Fibroblast of villous mesenchyme (primary cell): ENCODE measurements at places on chromosomes 6 and 20.
A peak's percentile ranks its signal among the peaks of the same experiment; 100 is the strongest.

GRCh38 chr6:104788400-104788799 lies 71.3 kb downstream of the HACE1 start:
- peak; percentile 29 for DNase-seq

DNA sequence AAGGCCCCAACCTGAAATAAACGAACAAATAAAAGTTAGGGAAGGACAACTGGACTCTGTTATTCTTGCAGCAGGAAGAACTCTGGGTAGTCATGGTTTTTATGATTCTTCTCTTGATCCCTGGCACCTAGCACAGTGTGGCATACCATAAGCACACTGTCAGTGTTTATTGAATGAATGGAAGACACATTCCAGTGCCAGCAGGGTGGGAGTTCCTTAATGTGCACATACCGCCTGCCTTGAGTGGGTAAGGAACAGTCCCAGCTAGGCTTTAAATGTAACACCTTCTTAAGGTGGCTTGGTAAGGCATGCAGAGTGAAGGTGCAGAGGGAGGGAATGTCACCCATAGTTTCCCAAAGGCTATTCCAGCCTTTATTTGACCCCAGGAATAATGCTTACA lies 162.9 kb upstream of the CEP162 start:
- no peak for DNase-seq

DNA sequence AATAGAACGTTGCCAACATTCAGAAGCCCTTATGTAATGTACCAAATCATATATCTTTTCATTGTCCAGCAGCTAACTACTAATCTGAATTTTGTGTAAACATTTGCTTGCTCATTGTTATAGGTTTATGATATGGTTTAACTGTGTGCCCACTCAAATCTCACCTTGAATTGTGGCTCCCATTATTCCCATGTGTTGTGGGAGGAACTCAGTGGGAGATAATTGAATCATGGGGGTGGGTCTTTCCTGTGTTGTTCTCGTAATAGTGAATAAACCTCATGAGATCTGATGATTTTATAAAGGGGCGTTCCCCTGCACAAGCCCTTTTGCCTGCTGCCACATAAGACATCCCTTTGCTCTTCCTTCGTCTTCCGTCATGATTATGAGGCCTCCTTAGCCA lies 91.9 kb upstream of the CLVS2 start:
- DNase-seq, result no peak

- no peak for DNase-seq
Observed at GRCh38 chr6:166525567-166525966, 60.9 kb downstream of the RAMACL start.

DNA sequence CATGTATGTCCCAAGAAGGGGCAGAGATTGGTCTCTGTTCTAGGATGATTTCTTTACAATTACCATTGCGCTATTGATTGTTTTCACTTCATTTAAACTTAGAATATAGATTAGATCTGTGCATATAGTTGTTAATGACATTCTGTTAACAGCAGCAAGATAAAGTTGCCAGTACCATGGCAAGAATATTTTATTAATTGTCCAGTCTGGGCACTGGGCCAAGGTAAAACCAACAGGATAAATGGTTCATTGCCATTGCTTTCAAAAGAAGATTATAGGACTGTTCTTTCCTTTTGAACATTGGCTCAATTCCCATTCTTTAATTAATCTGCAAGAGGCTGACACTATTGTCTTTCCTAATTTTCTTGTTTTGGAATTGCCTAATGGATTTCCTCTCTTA lies 592.4 kb downstream of the RFPL4B start:
- no peak for DNase-seq

GRCh38 chr6:22526736-22527135 lies 42.6 kb upstream of the HDGFL1 start:
- DNase-seq, result no peak

- no peak for DNase-seq
Observed at GRCh38 chr6:28277746-28278145, 3.6 kb upstream of the PGBD1 start.

GRCh38 chr6:35065441-35065800 lies 75.7 kb downstream of the TCP11 start:
- no peak for DNase-seq

DNA sequence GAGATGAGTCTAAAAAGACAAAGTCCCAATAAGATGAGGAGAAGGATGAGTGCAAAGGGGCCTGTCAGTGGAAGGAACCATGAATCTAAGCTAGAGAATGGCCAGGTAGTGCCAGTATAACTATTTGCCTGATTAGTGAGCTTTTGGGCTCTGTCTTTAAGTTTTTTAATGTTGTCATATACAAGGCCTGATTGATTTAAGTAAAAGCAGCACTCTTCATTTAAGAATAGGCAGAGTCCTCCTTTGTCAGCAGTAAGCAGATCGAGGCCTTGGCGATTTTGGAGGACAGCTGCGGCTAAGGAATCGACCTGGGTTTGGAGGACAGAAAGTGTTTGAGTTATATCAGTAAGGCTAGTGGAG lies 753.4 kb upstream of the ADGRB3 start:
- no peak for DNase-seq

DNA sequence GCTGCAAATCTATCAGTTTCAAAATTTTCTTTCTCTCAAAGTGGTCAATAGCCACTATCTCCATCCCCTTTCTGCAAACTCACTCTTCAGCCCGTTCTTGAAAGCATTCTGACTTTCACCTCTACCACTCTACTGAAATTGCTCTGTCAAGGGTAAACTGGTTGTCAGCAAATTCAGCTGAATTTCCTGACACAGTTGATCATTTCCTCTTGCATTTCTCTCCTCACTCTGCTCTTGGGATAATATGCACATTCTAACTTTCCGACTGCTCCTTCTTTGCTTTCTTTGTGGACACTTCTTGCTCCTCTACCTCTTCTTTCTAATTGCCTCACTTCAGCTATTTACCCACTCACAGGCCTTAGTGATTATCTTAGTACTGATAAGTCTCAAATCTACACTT lies 73.7 kb upstream of the TINAG start:
- DNase-seq, result no peak

GRCh38 chr6:35213824-35214756 lies at the start of gene SCUBE3:
Gene SCUBE3, plus strand, starts transcription at chr6:35213956. Its CDS starts 463 bp downstream, at chr6:35214419.
- peak; percentile 34 for DNase-seq

- no peak for DNase-seq
Observed at GRCh38 chr6:115902436-115902835, 158.3 kb downstream of the FRK start.

DNA sequence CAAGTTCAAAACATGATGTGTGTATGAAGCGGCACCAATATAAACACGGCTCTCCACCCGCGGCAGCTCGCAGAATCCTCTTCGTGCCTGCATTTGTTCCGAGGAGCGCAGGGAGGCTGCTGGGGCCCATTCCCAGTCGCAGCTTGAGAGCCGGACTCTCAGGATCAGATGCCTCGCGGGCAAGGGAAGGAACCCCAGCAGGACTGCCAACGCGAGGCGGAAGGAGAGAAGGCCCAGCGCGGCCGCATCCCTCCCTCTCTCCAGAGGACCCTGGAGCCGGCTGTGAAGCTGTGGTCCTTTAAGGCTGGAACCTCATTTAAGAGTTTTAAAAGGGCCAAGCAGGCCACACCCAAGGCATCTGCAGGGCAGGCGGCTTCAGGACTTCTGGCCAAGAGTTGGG lies 44.2 kb upstream of the ZBP1 start:
- DNase-seq, result no peak
